ENCODE measurements at places on chromosomes 5 and 9.
A peak's percentile ranks its signal among the peaks of the same experiment; 100 is the strongest.

DNA sequence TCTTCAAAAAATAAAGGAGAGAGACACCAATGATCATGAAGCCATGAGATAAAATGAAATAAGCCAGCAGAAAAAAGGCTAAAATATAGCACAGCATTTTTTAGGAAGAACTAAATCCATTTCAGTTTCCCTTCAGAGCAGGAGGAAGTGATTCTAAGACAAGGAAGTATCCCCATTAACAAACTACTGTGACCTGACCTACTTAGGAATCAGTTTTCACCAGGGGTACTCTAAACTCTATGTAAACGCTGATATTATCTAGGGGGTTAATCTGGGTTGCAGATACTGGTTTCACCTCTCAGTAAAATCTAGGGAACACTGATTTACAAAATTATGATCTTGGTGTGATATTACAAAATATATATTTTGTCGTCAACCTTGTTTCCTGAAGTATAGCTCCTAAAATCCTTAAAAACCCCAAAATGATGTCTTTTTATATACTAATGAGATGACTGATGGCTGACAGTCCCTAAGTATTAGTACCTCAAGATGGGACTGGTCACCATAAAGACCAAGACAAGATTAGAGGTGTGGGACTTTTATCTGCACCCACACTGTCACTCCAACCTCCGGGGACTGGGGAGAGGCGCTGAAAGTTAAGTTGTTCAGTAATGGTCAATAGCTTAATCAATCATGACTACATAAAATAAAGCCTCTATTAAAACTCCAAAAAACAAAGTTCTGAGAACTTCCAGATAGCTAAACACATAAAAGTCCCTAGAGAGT lies 2.9 kb upstream of the FNBP1 start:
- DNase-seq: no peak

DNA sequence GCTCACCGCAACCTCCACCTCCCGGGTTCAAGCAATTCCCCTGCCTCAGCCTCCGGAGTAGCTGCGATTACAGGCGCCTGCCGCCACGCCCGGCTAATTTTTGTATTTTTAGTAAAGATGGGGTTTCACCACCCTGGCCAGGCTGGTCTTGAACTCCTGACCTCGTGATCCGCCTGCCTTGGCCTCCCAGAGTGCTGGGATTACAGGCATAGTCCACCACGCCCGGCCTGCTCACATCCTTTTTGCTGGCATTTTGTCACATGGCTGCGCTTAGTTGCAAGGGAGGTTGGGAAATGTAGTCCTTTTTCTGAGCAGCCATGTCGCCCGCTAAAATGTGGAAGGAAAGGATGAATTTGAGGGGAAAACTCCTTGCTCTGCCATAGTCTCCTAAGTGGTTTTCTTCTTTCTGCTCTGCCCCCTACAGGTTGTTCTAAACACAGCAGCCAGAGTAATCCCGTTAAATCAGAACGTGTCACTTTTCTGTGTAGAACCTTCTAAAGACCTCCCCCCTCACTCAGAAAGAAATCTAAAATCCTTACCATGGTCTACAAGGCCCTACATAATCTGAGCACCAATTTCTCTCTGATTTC lies 57.8 kb upstream of the HSPA9 start:
- peak; percentile 48 for DNase-seq

- no peak for DNase-seq
Measured at GRCh38 chr9:71941060-71941568, 29.7 kb downstream of the C9orf85 start.

DNA sequence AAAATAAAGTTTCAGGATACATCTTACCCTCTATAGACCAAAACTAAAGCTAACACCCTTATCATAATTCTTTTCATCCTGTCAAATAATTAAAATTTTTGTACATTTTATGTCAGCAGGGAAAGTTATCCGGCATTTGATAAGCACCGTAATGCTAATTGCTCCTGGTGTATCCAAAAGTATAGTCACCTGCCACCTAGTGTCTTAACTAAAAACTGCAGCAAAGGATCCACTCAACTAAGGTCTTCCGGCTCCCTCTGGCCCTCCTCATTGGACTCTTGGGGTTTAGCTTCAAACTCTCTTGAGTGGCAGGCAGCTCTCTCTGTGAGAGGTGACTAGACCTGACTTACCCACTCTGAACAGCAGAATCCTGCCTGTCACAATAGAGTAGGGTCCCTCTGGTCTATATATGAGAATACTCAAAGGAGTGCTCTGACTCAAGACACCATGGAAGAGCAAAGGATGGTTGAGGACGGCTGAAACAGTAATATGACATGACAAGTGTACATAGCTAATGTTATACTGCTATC lies 60.4 kb upstream of the CAST start:
- peak; percentile 53 for DNase-seq

DNA sequence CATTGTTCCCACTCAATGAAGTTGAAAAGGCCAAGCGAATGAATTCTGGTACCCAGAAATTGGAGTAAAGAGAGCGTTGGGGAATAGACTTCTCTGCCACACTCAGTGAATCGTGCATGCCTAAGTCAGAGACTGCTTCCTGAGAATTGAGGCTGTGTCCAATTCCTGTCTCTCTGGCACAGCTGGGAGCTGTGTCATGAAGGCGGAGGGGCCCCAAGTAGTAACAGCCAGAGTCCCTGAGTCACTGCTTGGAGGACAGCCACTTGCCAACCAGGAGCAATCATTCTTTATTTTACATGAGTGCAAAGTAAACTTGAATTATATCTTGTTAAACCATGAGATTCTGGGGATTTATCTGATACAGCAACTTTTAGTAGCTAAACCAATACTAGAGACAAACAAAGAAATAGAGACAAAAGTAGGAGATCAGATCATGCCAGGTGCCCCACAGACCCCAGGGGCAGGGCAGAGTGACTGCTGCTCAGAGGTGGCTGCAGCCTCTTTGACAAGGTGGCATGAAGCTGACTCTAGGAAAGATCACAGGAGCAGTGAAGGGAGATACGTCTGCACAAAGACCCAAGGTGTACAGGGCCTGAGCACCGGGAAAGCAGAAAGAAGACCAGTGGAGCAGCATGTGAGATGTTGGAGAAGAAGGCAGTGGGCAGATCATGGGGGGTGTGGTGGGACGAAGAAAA lies 246.0 kb downstream of the GADD45G start:
- DNase-seq: no peak

DNA sequence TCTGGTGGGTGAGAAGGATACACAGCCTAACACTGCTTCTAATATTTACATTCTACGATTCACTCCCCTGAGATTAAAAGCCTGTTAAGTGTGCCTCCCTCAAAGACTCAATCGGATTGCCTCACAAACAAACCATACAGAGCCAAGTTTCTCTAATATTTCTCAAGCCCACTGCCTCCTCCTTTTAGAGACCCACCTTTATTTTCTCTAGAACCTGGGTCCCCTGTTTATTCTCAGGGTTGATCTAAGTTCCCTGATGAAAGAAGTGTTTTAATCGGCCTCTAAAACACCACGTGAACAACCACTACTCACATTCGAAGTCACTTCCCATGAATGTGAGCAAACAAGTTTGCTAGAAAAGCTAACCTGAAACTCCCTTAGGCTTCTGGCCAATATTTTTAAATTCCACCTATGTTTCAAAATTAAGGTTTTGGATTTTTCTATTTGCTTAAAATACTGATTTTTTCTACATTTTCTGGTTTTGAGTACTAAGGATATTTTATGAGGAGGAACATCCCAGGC lies 76.5 kb downstream of the GLIS3 start:
- no peak for DNase-seq

DNA sequence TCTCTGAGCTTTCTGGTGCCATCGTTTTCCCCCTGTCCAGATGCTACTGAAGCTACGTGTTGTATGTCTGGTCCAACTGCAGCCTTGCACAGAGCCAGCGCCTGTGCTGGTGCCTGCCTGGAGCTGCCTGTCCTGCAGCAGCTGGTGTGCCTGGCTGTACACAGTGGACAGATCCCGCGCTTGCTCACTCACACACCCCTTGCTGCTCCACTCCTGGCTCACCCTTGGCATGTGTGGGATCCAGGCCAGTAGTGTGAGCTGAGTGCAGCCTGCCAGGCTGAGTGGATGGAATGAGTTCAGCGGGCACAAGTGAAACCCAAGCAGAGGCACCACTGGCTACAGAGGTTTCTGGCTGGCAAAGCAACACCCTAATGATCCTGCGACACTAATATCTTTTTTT lies 40.4 kb downstream of the FER start:
- DNase-seq: no peak

DNA sequence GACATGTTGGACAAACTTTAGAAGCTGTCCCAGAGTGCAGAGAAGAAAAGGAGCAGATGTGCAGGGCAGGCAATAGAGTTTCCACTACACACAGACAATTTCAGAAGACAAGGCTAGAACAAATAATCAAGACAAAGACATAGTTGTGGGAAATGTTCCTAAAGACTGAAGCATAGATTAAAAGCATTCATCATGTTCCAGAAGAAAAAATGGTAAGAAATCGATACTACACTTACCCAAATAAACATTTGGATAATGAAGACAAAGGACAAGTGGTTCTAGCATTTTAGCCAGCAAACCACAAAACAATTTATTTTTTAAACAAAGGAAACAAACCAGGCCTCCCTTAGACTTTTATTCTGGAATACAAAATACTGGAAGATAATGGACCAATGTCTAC lies 97.9 kb downstream of the FSTL4 start:
- no peak for DNase-seq

GRCh38 chr5:79787448-79787847 lies 97.8 kb downstream of the CMYA5 start:
- no peak for DNase-seq

GRCh38 chr9:12643686-12644085 lies 49.5 kb upstream of the TYRP1 start:
- DNase-seq: no peak

DNA sequence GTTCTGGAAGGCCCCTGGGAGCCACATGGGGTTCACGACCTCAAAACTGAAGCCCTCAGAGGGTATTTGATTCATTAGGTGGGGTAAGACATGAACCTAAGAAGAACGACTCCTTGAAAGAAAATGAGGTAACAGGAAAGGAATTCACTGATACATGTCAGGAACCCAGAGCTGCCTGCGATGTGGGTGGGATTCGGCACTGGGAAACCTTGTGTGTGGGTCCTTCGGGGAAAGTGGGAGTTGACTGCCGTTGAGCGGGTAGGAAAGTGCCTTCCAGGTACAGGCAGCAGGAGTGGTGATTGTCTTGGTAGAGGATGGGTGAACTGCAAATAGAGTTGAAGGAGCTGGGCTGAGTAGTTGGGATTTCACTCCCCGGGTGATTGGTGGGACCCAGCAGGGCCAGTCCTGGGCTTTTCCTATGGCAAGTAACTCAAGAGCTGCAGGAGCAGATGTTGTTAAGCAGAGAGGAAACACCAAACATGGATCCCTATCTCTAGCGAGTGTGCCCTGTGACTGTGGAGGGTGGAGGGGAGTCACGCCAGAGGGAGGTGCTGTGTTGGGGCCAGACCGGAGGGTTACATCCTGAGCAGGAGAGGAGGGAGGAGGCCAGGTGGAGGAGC lies 30.8 kb downstream of the ANKRD33B start:
- peak; percentile 93 for DNase-seq

DNA sequence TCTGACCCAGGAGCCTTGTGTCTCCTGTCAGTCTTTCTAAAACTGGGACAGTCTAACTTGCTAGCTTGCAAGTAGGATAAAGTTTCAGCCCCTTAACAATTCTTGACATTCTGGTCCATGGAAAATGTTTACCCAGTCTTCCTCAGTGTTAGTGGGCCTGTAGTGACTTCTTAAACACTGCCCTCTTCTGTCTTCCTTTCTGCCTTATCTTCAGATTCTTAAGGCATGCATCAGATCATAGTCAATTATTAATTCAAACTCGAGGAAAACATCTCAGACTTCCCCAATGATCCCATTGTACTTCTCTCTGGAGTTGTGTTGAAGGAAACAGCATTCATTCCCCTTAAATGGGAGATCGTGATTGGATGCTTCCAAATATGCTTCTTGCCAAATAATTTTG lies 1199.8 kb downstream of the DTWD2 start:
- DNase-seq: no peak

DNA sequence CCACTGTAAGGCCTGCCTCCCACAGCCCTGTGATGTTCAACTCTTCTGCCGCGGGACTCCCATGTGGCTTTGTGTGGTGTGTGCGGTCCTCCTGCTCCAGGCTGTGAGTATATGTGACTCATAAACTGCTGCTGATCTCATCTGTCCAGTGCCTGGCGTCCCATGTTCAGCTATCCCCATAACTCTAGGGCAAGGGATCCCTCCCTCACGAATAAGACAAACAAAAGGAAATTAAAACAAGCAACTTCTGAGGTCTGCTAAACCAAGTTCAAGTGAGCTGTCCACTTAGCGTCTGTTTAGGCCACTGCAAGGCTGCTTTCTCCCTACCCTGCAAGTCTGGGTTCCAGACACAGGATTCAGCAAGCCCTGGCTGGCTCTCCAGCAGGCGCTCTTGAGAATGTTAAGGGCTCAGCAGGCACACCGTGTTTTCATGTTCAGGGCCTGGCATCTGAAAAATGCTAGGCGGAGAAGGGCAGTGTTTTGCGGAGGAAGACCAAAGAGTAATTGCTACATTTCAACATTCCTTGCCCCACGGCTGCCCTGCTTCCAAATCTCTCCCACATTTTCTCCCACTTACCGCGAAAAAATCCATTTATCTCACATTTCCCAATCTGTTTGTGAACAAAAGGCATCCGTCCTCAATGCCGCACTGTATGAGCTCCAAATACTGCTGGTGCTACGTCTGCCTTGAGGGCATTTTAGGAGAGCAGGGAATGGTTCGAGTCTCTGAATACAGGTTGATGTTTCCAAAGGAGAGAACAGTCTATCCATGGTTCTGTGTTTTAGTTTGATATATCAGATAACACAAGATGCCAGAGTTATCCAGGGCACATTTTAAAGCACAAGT lies 280.2 kb downstream of the SEMA5A start:
- peak; percentile 81 for DNase-seq

DNA sequence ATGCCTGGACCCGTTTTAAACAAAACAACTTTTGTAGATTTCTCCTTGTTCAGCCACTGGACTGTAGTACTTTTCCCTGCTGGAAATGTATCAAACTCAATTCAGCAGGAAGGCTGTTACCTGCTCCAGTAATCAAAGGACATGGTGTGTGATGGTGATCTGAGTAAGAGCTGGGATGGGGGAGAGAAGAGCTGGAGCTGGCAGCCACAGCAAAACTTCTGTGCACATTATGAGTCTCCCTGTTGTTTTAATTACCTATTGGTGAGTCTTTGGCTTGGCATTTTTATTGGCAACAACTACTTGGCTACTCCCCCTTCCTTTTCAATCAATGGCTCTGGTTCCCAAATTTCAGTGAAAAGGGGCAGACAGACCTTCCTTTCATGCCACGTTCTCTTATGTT lies 9.7 kb downstream of the NREP start:
- no peak for DNase-seq

DNA sequence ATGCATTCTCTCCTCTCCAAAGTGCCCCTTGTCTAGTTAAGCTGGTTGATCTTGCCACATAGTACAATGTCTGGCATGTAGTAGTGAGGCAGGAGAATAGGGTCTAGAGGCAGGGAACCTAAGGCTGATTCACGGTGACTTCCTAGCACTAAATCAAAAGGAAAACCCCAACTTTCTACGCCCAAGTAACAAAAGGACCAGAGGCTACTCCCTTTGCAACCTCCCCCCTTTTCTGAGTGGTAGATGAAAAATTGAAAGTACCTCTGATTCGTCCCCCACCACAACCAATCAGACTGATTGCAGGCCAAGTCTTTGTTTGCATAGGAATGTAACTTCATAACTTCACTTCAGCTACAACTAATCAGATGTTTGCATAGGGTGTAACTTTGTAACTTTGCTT lies 278.8 kb downstream of the PSAT1 start:
- DNase-seq: no peak

GRCh38 chr5:158200619-158201018 lies 341.7 kb upstream of the CLINT1 start:
- no peak for DNase-seq
